ENCODE measurements at places on chromosomes 7 and 10.

DNA sequence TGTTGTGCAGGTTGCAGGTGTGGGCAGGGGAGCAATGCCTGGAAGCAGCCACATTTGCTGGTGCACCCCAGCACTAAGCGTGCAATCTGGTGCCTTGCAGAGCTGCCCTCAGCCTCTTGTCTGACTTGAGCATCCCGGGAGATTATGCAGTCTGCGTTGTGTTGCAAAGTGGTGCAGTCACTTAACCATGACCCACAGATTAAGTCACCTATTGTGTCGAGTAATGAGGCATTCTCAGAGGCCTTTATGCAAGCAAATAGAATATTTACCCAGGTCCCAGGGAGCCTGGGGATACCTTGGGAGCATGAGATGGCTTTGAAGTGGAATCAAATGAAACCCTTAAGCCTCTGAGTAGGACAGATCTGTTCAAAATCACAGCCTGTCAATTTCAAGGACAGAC lies 529.0 kb downstream of the TYW1 start:
- DNase-seq = no peak

DNA sequence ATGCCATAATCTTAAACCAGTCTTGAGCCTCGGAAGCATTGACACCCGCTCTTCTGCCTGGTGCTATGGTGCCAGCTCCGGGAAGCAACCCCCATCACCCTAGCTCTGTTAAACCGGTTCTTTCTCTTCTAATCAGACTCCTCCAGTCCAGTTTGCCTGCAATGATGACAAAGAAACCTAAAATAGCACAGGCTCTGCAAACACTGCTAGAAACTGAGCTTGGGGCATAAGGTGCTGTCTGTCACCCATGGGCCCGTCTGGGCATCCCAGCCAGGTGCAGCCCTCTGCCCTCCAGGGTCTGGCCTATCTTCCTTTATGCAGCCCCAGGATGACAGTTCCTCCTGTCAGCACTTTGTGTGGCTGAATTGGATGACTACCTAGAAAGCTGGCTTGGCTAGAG lies 14.2 kb upstream of the CAMK2G start:
- DNase-seq = no peak

DNA sequence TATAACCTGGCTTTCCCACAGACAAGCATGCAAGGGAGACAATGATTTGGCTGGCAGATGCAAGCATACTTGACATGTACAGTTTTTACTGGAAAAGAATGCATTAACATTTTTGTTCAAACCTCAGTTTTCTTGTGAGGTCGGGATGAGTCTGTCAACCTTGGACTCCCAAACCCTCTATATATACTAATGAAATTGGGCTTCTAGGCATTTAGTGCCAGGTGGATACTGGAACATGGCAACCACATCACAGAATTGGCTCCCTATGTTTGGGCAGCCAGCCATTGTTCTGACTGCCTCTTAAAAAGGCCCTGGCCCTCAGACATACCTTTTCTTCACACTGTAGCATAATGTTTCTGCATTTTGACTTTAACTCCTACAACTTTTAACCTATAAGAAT lies 39.1 kb downstream of the CDK6 start:
- no peak for DNase-seq

DNA sequence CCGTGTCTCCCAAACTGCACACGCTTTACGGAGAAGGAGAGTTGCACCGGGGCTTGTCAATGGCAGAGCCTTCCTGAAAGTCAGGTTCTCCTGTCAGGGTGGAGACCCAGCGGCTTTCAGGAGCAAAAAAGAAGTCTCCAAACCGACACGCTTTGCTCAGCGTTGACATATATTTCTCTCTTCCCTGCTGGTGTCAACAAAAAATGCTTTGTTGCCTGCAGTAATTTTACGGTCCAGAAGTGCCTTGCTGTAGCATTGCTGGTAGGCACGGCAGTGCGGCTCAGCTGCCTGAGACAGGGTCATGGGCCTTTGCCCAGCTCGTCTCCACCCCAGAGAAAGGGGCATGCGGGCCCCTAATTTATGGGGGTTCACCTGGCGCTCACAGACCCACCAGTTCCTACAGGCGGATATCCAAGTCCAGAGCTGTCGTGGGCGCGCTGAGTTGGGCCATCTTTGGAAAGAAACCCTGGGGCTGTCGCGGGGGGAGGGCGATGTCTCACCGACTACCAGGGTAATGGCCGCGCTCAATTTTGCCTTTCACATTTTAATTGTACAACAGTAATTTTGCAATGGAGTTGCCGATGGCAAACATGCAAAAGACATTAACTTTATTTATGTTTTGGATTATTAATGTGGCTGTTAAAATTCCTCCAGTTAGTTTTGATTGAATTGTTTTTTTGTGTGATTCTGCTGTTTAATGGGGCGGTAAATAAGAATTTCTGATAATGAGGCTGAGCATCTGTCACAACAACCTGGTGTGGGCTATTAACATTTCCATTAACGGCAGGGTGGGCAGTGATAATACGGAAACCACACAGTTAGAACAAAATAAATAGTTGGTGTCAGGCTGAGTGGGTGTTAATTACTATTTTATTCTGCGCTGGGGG lies 478.2 kb upstream of the FOXK1 start:
- no peak for DNase-seq

- DNase-seq = no peak
Observed at GRCh38 chr10:15439341-15439842, 68.3 kb upstream of the FAM171A1 start.

GRCh38 chr7:156820445-156821063 lies 72.4 kb downstream of the LMBR1 start:
- DNase-seq = no peak

- no peak for DNase-seq
Observed at GRCh38 chr10:75508239-75508813, 76.9 kb downstream of the LRMDA start.

- no peak for DNase-seq
Observed at GRCh38 chr10:96647466-96647865, 60.7 kb upstream of the TM9SF3 start.

GRCh38 chr10:11678074-11678793 lies 63.9 kb upstream of the ECHDC3 start:
- DNase-seq = no peak

- DNase-seq = no peak
Observed at GRCh38 chr10:86657396-86658011, 3.2 kb downstream of the OPN4 start.

DNA sequence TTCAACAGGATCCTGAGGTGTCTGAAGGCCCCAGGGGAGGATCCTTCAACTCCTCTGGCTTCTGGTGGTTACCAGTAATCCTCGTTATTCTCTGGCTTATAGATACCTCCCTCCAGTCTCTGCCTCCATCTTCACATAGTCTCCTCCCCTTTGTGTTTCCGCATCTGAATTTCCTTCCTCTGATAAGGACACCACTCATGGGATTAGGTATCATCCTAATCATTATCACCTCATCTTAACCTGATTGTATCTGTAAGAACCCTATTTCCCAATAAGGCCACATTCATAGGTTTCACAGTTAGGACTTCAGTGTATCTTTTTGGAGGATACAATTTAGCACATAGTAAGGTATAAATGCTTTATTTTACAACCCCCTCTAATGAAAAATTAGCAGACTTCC lies 1189.2 kb downstream of the CNTNAP2 start:
- DNase-seq = no peak
